Mammary microvascular endothelial cell (primary cell): ENCODE measurements at places on chromosomes 2 and 18. TPM values are rescaled to one million over a fixed set of nuclear protein-coding genes. Genes with fewer than 3 reads are reported as not detected.

Gene TM4SF20
- total RNA-seq: not detected in 2 replicates

Gene TMEM37
- total RNA-seq: 0.33 and 2.6 TPM in 2 replicates

Gene CTNNA2
- total RNA-seq: not detected in 2 replicates

Gene DPP10
- total RNA-seq: not detected in 2 replicates

Gene CNTNAP5
- total RNA-seq: not detected in 2 replicates
